Stimulated activated CD8-positive, alpha-beta memory T cell treated with anti-CD3 and anti-CD28 coated beads, Interleukin-15, amount 100 ng/mL, for 48 hours (primary cell): ENCODE measurements at places on chromosomes 7 and 10.

DNA sequence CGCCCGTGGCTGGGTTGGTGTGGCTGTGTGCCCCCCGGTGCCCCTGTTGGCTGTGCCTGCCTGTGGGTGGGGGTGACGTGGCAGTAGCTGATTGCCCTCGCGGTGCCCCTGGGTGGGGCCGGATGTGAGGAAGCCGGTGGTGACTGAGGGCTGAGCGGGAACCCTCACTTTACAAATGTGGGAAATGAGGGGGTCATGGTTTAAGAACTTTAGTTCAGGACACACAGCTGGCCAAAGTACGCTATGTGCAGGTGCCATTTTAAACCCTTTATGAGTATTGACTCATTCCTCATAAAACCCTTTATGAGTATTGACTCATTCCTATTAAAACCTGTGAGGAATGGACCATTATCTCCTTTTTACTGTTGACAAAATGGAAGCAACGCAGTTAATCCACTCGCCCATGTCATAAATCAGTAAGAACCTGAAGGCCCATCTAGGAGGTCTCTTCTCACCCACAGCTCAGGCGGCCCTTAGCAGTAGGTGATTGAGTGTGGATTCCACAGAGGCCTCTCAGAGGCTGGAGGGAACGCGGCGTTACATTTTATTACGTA lies 290.1 kb upstream of the COBL start:
- no peak for DNase-seq

DNA sequence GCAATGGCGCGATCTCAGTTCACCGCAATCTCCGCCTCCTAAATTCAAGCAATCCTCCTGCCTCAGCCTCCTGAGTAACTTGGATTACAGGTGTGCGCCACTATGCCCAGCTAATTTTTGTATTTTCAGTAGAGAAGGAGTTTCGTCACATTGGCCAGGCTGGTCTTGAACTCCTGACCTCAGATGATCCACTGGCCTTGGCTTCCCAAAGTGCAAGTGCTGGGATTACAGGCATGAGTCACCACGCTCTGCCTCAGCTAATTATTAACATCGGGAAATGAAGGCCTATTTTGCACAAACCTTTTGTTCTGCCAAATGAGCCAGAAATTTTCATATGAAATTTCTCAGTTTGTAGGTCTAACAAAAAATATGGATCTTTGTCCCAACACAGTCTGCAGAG lies 106.7 kb upstream of the ODAD2 start:
- no peak for DNase-seq

- DNase-seq, result no peak
These were observed 22.7 kb downstream of the LUC7L2 start for GRCh38 chr7:139382439-139382838.

DNA sequence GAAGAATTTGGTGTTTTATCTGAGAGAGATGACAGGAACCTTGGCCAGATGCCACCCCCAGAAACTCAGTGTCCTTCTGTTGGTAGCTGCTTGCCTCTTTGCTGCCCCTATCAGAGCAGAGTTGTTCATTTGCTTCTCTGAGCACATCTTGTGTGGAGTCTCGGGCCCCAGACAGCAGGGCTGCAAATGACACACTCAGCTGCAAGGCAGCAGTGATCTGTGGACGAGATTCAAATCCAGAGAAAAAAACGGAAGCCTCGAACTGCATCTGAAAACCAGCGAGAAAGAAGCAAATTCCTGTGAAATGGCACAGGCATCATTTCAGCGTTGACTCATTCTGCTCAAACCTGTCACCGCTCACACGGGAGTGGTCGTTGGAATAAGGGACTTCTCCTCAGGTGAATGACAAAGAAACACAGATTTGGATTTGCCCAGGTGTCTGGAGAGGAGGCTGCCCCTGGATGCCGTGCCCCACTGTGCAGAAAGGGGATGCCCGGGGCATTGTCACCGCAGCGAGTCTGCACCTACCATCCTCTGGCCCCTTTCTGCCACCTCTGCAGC lies 144.7 kb downstream of the PFKFB3 start:
- peak; percentile 36 for DNase-seq

- no peak for DNase-seq
These were observed 37.2 kb upstream of the ZNF107 start for GRCh38 chr7:64628721-64629120.

DNA sequence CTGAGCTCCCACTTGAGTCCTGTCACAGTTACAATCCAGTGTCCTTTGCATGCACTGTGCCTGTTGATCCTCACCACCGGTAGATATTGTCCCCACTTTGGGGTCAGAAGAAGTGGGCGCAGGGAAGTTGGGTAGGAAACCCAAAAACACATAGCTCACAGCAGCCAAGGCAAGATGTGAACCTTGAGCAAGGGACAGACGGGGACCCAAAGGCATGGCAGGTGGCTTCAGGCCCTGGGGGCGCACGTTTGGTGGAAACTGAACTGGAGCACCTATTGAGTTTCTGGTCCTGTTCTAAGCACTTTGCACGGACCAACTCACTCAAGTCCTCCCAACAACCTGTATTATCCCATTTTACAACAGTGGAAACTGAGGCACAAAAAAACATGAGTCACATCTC lies 82.8 kb upstream of the ZNF716 start:
- no peak for DNase-seq
